Left renal cortex interstitium (tissue), 4 donors: ENCODE measurements at places on chromosomes 3 and 15. TPM values are rescaled to one million over a fixed set of nuclear protein-coding genes. Genes with fewer than 3 reads are reported as not detected.

The CD96 gene
- 1.2 TPM for polyA plus RNA-seq

The HYAL2 gene
- polyA plus RNA-seq = 101 TPM

The PARP15 gene
- polyA plus RNA-seq = 0.46 TPM

The NOX5 gene
- polyA plus RNA-seq = 0.30 TPM

The IP6K1 gene
- polyA plus RNA-seq = 54.8 TPM

The CFAP92 gene
- 1.8 TPM for polyA plus RNA-seq

The CAMP gene
- 0.79 TPM for polyA plus RNA-seq

The COL8A1 gene
- polyA plus RNA-seq = 11.5 TPM
